ENCODE measurements at places on chromosomes 4 and X. TPM values are rescaled to one million over a fixed set of nuclear protein-coding genes. Genes with fewer than 3 reads are reported as not detected.

DNA sequence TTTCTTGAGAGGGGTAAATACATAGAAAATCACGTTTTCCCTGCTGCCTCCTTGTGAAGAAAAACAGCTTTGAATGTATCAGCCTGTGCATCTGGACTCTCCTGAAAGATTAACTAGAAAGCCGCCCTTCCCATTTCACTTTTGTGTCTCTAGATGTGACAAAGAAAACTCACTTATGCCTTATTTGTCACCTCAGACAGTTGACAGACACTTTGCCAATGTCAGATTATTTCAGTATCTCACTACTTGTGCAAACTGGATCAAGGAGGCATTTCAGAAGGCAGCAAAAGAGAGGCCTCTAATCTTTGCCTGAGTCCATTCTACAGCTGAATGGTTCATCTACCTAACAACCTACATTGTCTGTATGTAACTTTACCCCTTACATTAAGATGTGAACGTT is 754.9 kb downstream of the RPA4 start:
- no peak for DNase-seq

- DNase-seq: no peak
Measured at GRCh38 chr4:154164931-154165839, 326.4 kb downstream of the DCHS2 start.

GRCh38 chr4:56641494-56642051 is 39.5 kb downstream of the HOPX start:
- no peak for DNase-seq

DNA sequence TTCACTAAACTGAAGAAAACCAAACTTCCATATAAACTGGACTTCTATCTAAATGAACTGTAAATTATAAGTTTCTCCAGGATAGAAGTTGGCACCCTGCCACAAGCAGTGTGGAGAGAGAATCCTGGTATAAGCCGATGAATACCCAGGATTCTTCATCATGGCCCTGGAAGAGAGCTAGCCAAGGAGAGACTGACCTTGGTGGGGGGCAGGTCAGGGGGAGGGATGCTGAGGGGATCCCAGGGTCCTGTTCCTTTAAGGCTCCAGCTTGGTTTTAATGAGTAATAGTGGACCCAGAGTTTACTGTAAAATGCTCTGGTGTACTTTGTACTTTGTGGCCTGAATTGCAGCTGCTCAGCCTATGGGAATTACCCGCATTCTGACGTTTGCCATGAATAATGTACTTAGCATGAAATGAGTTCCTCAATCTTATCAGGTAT is 16.9 kb downstream of the RASSF6 start:
- no peak for DNase-seq

DNA sequence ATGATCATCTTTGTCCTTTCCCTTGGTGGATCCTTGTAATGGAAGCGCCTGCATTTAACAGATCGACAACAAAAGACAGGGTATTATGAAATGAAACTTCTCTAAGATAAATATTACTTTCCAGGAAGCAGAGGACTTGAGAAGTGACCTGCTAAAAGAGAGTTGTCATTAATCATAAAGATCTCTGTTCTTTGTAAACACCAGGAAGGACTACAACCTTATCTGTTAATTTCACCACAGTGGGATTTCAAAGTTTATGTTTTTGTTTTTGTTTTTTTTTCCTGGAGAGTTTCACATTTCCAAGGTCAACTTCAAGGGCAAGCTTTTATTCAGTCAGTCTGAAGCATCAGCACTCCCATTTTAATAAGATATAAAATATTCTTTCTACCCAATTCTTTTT is 170.9 kb downstream of the RCHY1 start:
- no peak for DNase-seq

GRCh38 chrX:47093248-47093647 is 15.0 kb downstream of the RGN start:
- no peak for DNase-seq

DNA sequence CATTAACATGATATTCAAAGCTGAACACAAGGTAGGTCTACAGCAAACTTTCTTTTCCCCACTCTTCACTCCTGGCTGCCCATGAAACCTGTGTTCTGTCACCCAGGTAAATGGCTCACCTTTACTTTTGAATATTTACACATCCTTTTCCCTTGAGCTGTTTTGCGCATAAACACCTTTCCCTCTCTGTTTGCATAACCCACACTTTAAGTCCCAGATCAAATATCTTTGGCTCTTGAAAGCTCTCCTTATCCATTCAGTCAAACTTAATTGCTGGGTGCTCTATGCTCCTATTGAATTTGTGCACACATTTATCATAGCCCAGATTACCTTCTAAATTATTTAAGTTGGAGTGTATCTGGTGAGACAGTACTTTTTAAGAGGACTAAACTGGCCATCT is 51.7 kb upstream of the ATP8A1 start:
- no peak for DNase-seq

DNA sequence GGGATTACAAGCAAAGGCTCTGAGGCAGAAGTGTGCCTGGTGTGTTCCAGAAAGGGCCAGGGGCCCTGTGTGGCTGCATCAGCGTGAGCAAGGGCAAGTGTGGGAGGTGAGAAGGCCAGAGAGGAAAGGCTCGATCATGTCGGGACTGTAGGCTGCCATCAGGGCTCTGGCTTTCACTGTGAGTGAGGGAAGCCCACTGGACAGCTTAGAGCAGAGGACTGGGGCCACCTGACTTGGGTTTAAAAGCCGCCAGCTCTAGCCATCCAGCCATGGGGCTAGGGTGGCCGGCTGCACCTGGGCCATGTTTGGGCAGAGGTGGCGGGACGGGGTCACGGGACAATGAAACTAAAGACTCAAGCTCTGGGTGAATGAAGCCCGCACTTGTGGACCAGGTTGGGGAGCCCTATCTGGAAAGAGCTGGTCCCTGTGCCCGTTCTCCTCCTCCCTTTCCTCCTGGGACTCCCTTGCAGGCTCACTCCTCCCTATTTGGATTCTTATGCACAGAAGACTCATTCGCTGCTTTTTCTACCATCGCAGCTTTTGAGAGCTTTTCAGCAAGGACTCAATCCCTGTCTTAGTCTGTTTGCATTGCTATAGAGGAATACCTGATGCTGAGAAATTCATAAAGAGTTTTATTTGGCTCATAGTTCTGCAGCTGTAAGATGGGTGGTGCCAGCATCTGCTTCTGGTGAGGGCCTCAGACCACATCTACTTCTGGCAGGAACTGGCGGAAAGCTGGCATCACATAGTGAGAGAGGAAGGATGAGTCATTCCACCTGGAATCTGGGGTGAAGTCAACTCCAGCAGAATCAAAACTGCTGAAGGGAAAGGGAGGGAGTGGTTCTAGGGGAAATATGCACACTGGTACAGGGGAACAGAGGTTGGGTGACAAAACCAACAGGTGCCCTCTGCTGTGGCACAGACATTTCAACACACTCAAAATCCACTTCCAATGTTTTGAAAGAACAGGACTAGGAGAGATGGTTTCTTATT is 15.3 kb downstream of the CTAG1B start:
- no peak for DNase-seq

- DNase-seq: no peak
Measured at GRCh38 chrX:100606753-100607152, 22.0 kb downstream of the TNMD start.

Gene UGT2A1
- total RNA-seq: not detected

GRCh38 chr4:75036046-75036830 is 103.3 kb downstream of the PARM1 start:
- no peak for DNase-seq

GRCh38 chr4:960636-961350 is 12.6 kb downstream of the DGKQ start:
- DNase-seq: no peak

- DNase-seq: no peak
Measured at GRCh38 chr4:7357323-7357722, 77.4 kb downstream of the PSAPL1 start.

DNA sequence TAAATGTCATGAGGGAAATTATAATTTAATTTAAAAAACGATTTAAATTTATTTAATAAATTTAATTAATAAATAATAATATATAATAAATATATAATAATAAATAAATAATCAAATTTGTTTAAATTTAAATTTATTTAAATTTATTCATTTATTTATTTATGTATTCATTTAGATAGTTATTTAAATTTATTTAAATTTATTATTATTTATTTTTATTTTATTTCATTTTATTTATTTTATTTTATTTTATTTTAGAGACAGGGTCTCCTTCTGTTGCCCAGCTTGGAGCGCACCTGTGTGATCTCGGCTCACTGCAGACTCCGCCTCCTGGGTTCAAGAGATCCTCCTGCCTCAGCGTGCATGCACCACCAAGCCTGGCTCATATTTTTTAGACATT is 18.4 kb upstream of the PPP2R3B start:
- no peak for DNase-seq

GRCh38 chr4:158094413-158095134 is 78.3 kb downstream of the GASK1B start:
- peak; percentile 14 for DNase-seq

Gene CT83
- not detected for total RNA-seq

GRCh38 chrX:122245175-122245574 is 938.9 kb upstream of the GRIA3 start:
- DNase-seq: no peak

DNA sequence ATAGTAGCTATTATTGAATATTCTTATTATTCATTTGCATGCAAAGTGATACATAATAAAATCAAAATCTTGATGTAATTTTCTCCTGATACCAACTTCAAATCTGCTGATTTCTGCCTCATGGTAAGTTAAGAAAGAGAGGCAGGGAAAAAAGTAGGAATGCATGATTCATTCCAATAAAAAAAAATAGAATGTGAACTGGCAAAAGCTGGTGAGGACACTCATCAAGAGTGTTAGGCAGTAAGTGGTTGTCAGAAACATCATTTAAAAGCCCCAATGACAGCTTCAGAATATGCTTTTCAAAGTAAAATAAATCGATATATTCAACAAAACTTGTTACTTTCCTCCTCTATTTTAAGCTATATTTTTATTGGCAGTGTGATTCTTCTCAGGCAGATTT is 979.1 kb downstream of the TECRL start:
- no peak for DNase-seq

GRCh38 chr4:6857009-6857882 is 52.4 kb upstream of the TBC1D14 start:
- no peak for DNase-seq

GRCh38 chrX:18440835-18441234 is 15.4 kb downstream of the CDKL5 start:
- DNase-seq: no peak

- no peak for DNase-seq
Measured at GRCh38 chr4:39770471-39770870, 72.5 kb downstream of the UBE2K start.

Gene SSX4
- not detected for total RNA-seq

DNA sequence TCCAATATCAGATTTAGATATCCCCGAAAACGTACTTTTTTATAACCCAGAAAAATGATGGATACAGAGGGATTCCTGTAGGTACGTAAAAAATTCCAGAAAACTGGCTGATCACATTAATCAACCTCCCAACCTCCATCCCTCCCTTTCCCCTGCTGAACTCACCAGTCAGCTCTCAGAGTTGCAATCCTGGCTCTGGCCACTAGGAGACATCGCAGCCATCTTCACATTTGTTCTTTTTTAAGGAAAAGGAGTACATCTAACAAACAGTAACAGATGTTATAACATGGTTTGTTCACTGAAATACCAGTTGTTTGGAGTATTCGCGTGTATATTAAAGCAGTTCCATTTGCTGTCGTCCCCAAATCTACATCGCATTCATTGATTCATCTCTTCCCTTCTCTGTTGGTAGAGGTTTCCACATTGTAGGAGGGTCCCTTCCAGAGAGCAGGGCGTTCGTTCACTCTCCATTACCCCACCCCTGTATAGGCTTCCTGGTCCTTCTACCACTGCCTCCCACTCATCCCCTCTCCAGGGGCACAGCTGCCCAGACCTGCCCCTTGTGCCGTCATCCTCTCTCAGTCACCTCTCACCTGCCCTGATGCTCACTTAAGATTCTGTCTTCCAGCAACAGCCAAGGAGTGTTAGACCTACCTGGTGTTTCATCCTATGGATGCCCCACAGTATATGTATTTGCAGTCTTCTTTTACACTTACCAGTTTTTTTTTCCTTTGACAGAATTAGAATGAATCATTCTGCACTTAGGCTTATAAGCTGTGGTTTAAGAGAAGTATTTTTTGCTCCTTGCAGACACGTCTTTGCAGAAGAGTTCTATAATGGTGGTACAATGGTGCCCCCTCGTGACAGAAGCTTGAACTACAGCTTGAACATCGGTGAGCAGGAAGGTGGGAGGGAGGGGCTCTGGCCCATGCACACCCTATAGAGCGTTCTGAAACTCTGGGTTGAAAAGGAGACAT is 36.8 kb upstream of the RAB40AL start:
- DNase-seq: no peak

Gene FGF5
- total RNA-seq: 0.85 TPM

DNA sequence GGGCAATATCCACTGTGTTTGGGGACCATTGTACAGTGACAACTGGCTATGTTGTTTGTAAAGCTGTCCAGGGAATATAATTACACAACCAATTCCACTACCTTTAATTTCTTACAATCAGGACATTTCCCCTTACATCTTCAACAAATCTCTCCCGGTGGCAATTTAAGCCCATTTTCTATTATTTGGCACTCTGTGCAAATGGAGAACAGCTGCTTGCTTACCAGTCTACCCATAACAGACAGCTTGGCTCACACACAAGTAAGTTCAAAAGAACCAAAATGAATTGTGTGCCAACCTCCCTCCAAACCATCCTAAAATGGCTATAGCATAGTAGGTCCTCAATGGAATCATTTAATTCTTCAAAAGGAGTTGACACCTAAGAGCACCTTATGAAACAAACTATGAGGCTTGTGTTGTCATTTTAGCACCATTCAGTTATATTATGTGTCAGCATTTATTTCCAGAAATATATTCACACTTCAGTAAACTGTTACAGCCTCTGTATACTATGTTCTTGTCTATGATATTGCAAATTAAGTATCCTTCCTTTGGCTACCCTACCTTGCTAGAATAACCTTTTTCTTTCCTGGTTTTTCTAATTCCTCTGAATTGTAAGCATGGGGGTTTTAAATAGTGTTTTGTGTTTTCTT is 18.4 kb downstream of the GABRA4 start:
- no peak for DNase-seq

DNA sequence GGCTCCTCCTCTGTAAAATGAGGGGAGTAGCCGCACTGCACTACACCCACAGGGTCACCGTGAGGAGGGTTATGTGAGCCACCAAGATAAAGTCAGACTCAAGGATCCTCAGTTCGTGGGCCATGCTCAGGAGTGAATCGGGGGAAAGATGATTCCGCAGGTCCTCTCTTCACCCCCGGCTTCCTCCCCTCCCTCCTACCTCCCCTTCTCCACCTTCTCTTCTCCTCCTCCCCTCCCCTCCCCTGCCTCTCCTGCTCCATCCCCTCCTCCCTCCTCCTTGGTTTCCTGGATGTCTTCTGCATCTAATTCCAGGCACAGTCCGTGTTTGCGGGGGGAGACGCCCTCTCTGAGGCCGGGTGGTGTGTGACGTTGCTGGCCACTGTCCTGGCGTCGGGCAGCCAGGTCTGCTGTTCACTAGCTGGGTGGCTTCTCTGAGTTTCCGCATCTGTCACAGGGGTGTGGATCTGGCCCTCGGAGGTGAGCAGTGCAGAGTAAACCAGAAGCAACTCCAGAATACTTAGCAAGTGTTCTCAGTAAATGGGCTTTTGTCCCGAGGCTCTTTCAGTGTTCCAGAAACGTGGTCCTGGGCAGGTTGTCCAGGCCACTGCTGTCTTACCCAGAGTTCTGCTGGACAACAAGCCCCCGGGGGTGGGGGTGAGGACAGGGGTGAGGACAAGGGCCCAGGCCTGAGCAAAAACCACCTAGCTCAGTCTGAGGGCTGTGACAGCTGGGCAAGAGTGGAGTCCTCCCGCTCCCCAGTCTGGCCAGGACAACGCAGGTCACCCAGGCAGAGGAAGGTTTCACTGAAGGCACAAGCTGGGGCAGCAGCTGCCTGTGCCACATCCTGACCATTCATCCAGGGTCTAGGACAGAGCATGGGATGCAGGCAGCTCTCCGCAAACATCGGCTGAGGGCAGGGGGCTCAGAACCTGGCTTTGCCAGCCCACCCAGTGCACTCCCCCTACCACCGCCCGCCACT is 92.4 kb downstream of the PPP2R2C start:
- peak; percentile 12 for DNase-seq

Measured in psoas muscle (tissue), 8 donors.